ENCODE measurements at places on chromosomes 2 and 18. TPM values are rescaled to one million over a fixed set of nuclear protein-coding genes. Genes with fewer than 3 reads are reported as not detected.

DNA sequence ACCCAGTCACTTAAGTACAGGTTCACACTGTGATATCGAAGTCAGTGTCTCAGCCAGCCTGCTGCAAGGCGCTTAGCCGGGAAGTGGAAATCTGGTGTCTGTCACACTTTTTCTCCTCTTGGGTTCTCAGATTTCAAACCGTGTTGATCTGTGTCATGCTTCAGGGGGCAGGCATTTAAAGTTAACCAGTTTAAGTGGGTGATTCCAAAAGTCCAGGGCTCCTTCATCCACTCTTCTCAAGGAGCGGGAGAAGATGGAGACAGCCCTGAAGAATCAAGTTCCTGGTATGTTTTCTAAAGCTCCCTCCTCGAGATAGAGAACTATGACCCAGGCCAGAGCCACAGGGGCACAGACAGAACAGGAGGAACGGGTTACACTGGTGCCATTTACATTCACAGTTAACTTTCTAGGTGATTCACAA lies 331.7 kb downstream of the GBX2 start:
- no peak overlapping the region for H3K4me3 ChIP-seq
- H3K27me3 ChIP-seq: no peaks in the 10 kb centered on the region
- DNase-seq: no peak

The ALKAL2 gene
- total RNA-seq: 17.4 TPM

GRCh38 chr2:136957044-136957443 lies 191.7 kb downstream of the THSD7B start:
- H3K27me3 ChIP-seq: no peaks in the 10 kb centered on the region
- H3K36me3 ChIP-seq: no peaks in the 10 kb centered on the region
- no peak for DNase-seq
- no peaks in the 10 kb centered on the region for H3K4me1 ChIP-seq
- H3K4me3 ChIP-seq: no peak overlapping the region
- H3K27ac ChIP-seq: no peak overlapping the region

The LNPK gene
- 32.7 TPM for total RNA-seq

DNA sequence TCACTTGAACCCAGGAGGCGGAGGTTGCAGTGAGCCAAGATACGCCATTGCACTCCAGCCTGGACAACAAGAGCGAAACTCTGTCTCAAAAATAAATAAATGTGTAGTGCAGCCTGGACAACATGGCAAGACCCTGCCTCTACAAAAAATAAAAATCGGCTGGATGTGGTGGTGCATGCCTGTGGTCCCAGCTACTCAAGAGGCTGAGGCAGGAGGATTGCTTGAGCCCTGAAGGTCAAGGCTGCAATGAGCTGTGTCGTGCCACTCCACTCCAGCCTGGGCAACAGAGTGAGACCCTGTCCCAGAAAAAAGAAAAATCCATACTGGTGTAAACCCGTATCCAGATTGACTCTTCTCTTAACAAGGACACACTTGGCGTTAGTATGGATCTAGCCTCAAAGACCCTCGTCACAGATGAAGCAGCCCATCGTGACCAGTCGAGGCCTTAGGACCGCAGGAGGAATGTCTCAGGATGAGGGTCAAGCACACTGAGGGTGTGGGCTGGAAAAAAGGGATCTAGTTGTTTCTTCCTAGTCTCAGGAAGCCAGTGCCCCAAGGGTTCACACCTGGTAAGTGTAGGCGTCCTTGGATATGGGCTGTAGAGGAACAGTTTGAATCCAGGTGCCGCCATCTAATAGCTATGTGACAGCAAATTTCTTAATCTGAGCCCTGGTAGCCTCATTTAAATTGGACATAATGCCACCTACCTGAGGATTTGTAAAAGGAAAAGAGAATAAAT lies 4.0 kb upstream of the GPBAR1 start:
- no peaks in the 10 kb centered on the region for H3K27me3 ChIP-seq
- no peaks in the 10 kb centered on the region for H3K36me3 ChIP-seq
- no peak overlapping the region for H3K4me3 ChIP-seq
- DNase-seq: no peak

GRCh38 chr2:56674084-56674483 lies 490.3 kb downstream of the CCDC85A start:
- no peak overlapping the region for H3K27ac ChIP-seq
- no peak for DNase-seq
- no peaks in the 10 kb centered on the region for H3K36me3 ChIP-seq
- no peaks in the 10 kb centered on the region for H3K4me1 ChIP-seq
- H3K27me3 ChIP-seq: no peaks in the 10 kb centered on the region

The TMEM237 gene
- total RNA-seq: 29.5 TPM

The C18orf54 gene
- total RNA-seq: 1.7 TPM

DNA sequence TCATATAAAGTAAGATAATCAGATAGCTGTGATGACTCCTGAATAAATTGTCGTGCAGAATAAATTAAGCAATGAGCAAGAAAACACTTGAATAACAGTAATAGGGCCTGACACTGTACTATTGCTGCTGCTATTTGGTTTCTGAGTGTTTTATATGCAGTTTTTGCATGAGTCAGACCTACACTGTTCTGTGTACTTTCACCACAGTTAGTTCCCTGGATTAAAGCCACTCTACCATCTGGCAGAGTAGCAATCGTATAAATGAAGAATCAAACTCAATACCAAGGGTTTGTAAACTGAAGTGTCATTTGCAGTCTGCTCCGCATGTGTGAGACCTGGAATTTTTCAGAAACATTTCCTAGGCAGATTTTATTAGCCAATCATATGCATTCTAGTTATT lies 398.6 kb upstream of the CDH7 start:
- H3K36me3 ChIP-seq: no peaks in the 10 kb centered on the region
- DNase-seq: no peak
- H3K4me1 ChIP-seq: no peaks in the 10 kb centered on the region
- no peak overlapping the region for H3K27ac ChIP-seq
- no peaks in the 10 kb centered on the region for H3K27me3 ChIP-seq

- no peak overlapping the region for H3K27ac ChIP-seq
- no peaks in the 10 kb centered on the region for H3K27me3 ChIP-seq
- no peak overlapping the region for H3K4me3 ChIP-seq
- H3K4me1 ChIP-seq: peaks cover 3% of the 10 kb centered on the region
- H3K36me3 ChIP-seq: no peaks in the 10 kb centered on the region
- peak; percentile 79 for DNase-seq
Measured at GRCh38 chr2:241809383-241810306, 652 bp downstream of the NEU4 start.

GRCh38 chr18:47250391-47251046 lies 941 bp downstream of the SKOR2 start:
- peaks cover 9% of the 10 kb centered on the region for H3K27me3 ChIP-seq
- no peaks in the 10 kb centered on the region for H3K4me1 ChIP-seq
- no peak for DNase-seq
- no peak overlapping the region for H3K27ac ChIP-seq
- H3K4me3 ChIP-seq: no peak overlapping the region

DNA sequence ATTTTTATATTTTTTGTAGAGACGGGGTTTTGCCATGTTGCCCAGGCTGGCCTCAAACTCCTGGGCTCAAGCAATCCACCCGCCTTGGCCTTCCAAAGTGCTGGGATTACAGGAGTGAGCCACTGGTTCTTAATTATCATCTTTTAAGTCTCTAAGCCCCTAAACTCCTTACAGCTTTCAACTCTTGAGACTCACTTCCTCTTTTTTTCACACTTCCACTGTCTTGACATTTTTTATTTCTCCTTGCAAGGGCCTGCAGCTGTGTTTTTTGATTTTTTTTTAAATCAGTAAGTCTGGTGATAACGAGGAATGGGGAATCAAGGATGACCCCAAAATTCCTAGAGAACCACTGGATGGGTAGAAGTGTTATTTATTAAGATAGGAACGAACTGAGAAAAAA lies 8.6 kb upstream of the ABCB11 start:
- H3K27ac ChIP-seq: no peak overlapping the region
- no peaks in the 10 kb centered on the region for H3K4me1 ChIP-seq
- H3K36me3 ChIP-seq: no peaks in the 10 kb centered on the region
- H3K27me3 ChIP-seq: no peaks in the 10 kb centered on the region
- no peak overlapping the region for H3K4me3 ChIP-seq
- DNase-seq: no peak

The ANKRD62 gene
- total RNA-seq: 1.2 TPM

DNA sequence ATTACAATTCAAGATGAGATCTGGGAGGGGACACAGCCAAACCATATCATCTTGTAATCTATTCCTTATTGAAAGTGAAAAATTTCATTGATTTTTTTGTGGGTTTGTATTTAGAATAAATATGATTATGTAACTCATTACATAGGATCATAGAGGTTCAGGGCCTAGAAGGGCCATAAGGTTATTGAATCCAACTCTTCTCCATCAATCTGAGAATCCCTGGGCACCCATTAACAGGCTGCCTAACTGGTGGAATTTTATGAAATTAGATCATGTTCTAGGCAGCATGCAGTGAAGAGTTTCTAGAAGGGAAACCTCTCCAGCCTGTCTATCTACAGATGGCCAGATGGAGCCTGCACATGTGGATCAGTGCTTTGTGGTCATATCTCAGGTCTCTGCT lies 6.3 kb upstream of the APOB start:
- H3K4me3 ChIP-seq: no peak overlapping the region
- DNase-seq: no peak
- H3K36me3 ChIP-seq: no peaks in the 10 kb centered on the region
- no peak overlapping the region for H3K27ac ChIP-seq
- no peaks in the 10 kb centered on the region for H3K4me1 ChIP-seq

- no peak for DNase-seq
- peaks cover 18% of the 10 kb centered on the region for H3K4me1 ChIP-seq
- no peak overlapping the region for H3K27ac ChIP-seq
- H3K27me3 ChIP-seq: no peaks in the 10 kb centered on the region
- no peak overlapping the region for H3K4me3 ChIP-seq
- H3K36me3 ChIP-seq: no peaks in the 10 kb centered on the region
Measured at GRCh38 chr2:72793798-72794440, 31.9 kb downstream of the EXOC6B start.

- H3K4me1 ChIP-seq: no peaks in the 10 kb centered on the region
- no peak for DNase-seq
- H3K36me3 ChIP-seq: no peaks in the 10 kb centered on the region
- H3K27ac ChIP-seq: no peak overlapping the region
- H3K27me3 ChIP-seq: no peaks in the 10 kb centered on the region
Measured at GRCh38 chr2:220981926-220982325, 590.2 kb downstream of the EPHA4 start.

The OXER1 gene
- 1.2 TPM for total RNA-seq

- H3K27me3 ChIP-seq: no peaks in the 10 kb centered on the region
- no peak overlapping the region for H3K4me3 ChIP-seq
- H3K27ac ChIP-seq: no peak overlapping the region
- no peaks in the 10 kb centered on the region for H3K4me1 ChIP-seq
- DNase-seq: no peak
Measured at GRCh38 chr18:78416853-78417252, 562.8 kb upstream of the SALL3 start.

DNA sequence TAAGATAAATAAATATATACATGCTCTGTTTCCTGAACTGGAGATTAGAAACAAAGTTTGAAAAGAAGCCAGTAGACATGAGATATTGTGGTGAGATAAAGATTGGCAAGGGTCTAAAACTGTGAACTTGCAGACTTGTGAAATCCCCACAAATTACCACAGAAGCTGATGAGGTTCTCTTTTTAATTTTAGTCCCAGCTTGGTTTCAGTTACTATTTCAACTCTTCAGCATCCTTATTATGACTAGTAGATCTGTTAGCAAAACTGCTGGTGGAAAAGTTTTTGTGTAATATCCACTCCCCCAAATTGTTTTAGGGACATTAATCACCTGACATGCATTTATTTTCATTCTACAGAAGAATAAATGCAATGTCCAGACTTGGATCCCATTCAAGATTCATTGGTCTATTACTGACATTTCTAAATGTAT lies 20.8 kb downstream of the RASGRP3 start:
- H3K4me1 ChIP-seq: no peaks in the 10 kb centered on the region
- no peak for DNase-seq
- H3K27me3 ChIP-seq: no peaks in the 10 kb centered on the region
- no peak overlapping the region for H3K27ac ChIP-seq
- no peak overlapping the region for H3K4me3 ChIP-seq
- no peaks in the 10 kb centered on the region for H3K36me3 ChIP-seq

DNA sequence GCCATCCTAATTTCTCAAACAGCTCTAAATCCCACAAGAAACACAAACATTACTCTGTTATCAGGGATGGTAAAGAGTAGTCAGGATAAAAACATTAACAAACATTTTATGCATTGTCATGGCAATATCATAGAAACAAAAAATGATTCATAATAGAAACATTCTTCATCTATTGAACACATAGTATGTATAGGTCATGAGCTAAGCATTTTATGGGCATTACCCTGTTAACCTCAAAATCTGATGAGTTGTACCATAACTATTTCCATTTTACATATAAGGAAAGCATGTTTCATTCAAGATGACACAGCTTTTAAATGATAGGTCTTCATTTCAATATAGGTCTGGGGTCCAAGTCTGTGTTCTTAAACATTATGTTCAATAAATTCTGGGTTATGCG lies 344.9 kb downstream of the RND3 start:
- no peak overlapping the region for H3K27ac ChIP-seq
- peaks cover 7% of the 10 kb centered on the region for H3K4me1 ChIP-seq
- H3K36me3 ChIP-seq: no peaks in the 10 kb centered on the region
- no peak overlapping the region for H3K4me3 ChIP-seq
- H3K27me3 ChIP-seq: no peaks in the 10 kb centered on the region
- DNase-seq: no peak

DNA sequence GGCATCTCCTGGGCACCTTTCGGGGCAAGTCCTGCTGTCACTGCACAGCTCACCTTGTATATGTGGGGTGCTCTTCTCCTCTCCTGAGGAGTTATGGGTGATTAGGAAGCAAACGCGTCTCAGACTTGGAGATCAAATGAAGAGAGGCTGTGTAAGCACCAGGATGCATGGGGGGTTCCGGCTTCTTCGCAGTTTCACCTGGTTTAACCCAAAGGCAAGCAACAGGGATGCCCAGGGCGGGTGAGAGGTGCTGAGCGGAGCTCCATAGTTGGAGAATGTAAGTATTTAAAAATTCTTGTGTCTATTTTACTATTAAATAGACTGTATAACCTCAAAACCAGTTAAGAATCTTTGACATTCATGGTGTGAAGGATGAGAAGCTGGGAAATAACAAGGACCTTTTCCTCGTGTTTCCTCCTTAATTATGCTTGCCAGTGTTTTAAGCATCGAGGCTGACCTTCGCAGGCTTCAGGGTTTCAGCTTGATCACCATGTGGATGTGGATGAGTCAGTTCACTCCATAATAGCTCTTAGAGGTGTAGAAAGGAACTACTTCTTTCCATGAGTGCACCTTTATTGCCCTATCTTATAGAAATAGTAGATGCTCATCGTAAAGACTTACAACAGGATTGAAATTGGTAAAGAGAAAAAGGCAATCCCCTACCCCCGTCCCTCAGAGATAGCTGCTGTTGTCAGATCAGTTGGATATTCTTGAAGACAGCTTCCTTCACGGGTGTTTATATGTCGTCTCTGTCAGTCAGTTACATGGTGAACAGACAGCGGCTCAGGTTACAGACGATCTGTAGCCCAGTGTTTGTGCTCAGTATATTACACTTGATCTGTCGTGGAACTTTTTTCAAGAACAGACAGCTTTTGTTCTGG lies 201.1 kb downstream of the AGAP1 start:
- H3K27ac ChIP-seq: no peak overlapping the region
- no peaks in the 10 kb centered on the region for H3K27me3 ChIP-seq
- peaks cover 6% of the 10 kb centered on the region for H3K4me1 ChIP-seq
- no peaks in the 10 kb centered on the region for H3K36me3 ChIP-seq
- no peak for DNase-seq

Measured in vagina (tissue), 2 donors.